ENCODE measurements at places on chromosomes 16 and 17.

- DNase-seq: peak; percentile 69
Measured at GRCh38 chr16:22195695-22196558, 10.2 kb upstream of the EEF2K start.

- DNase-seq: no peak
Measured at GRCh38 chr16:8956265-8957062, 7.2 kb downstream of the USP7 start.

GRCh38 chr16:64122177-64122576 lies 999.7 kb downstream of the CDH11 start:
- no peak for DNase-seq

DNA sequence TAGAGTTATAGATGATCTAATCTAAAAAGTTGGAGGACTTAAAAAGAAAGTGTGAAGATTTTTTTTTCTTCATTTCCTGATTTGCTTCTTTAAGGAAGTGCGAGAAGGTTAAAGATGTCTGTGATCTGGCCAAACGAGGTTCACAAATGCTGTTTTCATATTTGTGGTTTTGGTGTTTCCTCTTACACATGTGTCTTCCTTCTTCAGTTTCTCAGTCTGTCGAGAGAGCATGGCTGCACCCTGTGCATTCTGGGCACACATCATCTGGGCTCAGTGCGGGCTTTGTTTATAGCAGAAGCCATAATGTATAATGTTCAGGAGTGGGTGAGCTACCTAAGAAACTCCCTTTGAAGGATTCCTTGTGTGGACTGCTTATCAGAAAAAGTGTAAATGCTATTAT lies 260.4 kb upstream of the TBX2 start:
- DNase-seq: no peak

DNA sequence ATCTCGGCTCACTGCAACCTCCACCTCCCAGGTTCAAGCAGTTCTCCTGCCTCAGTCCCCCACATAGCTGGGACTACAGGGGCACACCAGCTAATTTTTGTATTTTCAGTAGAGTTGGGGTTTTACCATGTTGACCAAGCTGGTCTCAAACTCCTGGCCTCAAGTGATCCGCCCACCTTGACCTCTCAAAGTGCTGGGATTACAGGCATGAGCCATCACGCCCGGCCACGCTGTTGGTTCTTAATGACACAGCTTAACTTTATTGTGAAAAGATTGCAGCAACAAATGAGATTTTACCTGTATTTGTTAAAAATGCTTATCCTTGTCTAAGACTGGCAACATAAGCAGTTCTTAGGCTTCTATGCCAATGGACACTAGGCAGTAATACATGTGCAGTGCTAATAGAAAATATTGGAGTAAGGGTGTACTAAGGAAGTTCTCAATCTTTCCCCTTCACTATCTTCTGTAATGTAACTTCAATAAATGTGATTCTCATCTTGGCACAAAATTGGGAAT lies 2.9 kb downstream of the UBB start:
- DNase-seq: no peak

DNA sequence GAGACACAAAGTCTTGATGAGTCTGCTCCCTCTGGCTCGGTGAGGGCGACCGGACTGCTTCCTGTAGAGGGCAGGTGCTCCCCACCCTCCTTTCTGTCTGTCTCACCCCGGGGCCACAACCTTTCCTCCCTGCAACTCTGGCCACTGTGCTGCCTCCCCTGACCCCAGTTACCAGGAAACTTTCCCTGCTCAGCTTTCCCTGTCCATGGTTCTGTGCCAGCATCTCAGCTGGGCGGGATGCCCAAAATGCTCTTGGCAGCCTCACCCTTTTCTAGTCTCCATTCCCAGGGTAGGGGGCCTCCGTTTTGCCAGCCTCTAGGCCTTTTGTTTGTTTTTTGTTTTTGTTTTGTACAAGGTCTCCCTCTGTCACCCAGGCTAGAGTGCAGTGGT lies 1.4 kb downstream of the PLD2 start:
- no peak for DNase-seq

DNA sequence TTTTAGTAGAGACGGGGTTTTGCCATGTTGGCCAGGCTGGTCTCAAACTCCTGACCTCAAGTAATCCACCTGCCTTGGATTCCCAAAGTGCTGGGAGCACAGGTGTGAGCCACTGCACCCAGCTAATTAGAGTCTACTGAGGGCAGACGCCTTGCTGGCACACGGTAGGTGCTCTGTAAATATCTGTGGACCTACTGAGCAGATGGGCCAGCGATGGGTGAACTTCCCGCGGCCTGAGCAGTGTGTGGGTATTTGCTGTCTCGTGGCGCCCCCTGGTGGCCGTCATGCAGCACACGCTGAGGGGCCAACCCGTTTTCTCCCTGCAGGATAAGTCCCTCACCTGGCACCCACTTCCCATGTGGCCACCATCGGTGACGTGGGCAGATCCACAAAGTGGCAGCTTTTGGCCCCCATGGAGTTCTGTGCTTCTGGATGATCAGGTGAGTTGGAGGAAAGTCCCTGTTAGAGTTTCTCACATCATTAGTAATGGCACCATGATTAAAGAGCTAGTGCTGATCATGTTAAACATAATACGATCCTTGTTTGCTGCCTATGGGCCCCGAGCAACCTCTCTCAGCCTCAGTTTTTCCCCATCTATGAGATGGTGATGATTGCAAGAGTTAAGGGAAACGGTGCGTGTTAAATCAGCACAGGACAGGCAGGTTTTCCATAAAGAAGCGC lies 40.7 kb downstream of the ZDHHC7 start:
- no peak for DNase-seq

DNA sequence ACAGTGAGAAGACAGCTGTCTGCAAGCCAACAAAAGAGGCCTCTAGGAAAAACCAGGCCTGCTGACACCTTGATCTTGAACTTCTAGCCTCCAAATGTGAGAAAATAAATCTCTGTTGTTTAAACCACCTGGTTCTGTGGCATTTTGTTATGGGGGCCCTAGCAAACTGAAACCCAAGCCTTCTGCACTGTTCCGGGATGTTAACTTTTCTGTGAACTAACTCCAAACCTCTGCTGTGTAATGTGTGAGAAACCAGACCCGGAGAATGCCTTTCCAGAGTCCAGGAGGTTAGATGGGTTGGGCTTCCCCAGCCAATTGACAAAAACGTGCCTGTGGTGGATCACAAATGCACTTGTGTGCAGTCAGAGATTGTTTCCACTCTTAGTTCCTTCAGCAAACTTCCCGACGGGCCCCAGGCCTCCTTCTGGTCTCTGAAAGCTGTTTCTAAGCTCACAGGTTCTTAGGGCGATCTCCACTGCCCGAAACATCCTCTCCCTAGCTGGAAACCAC lies 13.6 kb upstream of the GGA2 start:
- DNase-seq: no peak

GRCh38 chr17:80169784-80170500 lies at the start of gene CARD14:
Gene CARD14, plus strand, starts transcription at chr17:80170030. Its CDS starts 11,409 bp downstream, at chr17:80181439.
- peak; percentile 93 for DNase-seq

DNA sequence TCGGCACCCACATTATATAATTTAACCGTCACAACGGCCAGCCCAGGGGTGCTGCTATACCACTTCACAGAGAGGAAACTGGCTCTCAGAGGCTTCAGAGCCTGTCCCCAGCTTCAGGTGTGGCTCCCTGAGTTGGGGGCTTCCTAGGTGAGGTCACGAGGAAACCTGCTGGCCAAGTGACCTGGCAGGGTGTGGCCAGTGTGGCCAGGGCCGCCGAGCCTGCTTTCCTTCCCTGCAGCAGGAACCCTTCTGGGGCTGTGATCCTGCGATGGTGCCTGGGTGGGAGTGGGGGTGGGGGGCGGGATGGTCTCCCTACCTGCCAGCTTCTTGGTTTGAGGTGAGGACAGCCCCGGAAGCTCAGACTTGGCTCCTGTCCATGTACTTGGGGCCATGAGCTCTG lies 39.9 kb downstream of the ADCY7 start:
- DNase-seq: no peak

- DNase-seq: no peak
Measured at GRCh38 chr16:12530302-12530701, 273.4 kb downstream of the CPPED1 start.

- DNase-seq: no peak
Measured at GRCh38 chr17:36941265-36942010, 4.2 kb downstream of the LHX1 start.

DNA sequence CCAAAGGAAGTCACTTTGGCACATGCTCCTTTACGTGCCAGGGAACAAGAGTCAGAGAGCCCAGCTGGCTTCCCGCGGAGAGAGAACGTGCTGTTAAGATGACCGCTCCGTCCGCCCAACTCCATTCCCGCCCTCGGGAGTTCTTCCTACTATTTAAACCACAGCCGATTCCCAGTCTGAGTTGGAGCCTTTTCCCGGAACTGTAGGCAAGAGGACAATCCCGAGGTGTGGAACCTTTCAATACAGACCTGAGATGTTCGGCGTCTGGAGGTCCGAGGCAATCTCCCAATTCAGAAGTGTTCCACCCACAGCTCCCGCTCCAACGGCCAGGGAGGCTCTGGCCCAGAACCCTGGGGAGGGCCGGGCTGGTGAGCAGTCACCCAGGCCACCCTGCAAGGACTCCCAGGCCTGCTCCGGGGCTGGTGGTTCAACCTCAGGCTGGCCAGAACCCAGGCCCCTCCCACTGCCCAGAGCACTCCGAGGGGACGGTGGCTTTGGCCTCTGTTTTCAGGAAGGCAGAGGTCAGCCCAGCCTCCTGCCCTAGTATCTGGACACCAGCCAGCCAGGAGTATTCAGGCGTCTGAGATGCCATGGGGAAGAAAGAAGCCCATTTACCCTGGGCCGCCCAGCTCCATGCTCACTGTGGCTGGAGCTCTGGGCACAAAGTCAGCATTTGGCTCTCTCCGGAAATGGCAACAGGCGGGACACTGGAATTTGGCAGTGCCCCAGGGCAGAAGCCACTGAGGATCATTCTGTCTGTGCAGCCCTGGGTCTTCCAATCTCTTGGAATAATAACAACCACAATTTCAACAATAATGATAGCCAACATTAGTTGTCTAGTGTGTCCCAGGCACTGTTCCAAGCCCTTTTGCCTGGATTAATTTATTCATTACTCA lies 21.4 kb downstream of the EMP2 start:
- peak; percentile 96 for DNase-seq

DNA sequence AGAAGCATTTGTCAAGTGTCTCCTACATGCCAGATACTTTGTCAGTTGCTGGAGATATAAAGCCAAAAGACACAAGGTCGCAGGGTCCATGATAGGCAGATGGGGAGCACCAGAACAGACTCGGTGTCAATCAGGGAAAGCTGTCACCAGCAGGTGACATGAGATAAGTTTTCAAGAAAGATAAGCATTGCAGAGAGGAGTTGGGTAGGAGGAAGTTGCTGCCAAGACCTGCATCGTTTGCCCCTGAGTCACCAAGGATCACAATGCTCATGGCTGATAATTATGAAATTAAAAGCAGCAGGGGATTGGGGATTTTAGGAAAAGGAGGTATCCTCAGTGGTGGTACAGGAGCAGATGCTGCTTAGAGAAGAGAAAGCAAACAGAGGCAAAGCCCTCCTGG lies 551.1 kb upstream of the CDH11 start:
- no peak for DNase-seq

- DNase-seq: no peak
Measured at GRCh38 chr17:35314415-35315216, 58.8 kb downstream of the SLFN11 start.

DNA sequence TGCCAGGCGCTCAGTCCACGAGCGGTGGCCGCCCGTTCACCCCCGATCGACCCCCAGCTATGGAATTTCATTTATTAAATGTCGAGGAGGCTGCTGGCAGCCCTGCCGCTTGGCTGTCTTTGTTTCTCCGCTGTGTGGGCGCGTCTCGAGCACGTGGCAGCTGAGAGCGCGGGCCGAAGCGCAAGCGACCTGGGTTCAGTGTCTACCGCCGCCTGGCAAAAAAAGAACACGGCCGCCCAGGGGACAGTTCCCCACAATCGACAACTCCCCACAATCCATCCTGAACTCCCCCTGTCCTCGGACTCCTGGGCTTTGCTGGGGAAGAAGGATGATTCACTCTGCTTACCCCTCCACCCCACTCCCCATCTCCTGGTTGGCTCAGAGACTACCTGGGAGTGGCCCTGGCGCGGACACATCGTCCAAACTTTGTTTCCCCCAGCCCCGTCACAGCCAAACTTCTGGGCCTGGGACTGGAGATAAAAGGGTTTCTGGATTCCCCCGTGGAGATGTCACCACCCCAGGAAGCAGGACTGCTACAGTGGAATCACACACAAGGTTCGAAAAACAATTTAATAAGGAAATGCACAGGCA lies 1.7 kb upstream of the ANKRD13B start:
- DNase-seq: no peak

DNA sequence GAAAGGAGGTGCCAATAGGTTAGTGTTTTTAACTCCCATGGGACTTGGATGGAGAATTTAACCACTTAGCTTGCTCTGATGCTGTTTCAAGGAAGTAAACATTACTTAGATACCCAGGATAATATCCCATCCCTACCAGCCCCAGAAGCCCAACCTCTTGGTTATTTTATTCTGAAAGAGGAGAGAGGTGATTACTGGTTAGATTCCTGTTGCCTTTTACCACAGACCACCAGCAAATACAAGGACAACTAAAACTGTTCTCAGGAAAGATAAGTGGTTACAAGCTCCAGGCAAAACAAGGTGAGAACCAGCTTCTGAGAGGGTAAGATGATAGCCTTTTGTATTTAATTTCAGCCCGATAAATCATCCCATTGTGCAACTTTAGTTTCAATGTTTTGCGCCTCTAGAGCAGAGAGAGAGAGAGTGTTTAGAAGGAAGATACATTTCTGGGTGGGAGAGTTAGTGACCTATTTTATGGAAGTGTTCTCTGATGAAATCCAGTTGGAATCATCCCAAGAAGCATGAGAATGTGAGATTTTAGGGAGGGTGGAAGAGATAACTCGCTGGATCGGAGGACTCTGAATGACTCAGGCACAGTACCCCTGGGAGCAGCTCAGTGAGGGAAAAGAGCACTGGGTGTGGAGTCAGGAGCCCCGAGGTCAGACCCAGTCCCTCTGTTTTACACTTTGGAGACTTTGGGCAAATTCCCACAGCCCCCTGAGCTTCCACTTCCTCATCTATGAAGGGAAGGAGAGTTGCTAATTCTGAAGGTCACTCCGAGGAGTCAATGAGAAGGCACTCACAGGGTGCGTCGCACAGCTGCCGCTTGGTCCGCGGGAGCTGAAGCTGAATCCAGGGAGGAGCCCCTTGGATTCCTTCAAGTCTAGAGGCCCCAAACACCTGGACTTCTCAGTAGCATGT lies 12.1 kb downstream of the GLP2R start:
- no peak for DNase-seq

DNA sequence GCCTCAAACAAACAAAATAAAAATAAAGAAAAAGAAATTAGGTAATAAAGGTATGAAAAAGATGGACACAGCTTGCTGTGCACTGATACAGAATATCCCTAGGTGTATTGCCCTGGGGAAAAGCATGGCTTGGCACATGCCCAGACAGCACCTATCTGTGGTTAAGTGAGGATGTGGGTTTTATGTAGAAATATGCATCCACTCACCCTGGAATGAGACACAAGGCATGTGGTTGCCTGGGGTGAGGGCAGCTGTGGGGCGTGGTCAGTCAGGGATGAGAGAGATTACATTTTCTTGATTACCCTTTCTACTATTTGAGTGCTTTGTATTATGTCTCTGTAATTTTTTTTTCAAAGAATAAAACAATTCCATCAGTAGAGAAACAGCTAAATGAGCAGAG lies 6.9 kb downstream of the PLLP start:
- DNase-seq: peak; percentile 57

- no peak for DNase-seq
Measured at GRCh38 chr16:11306381-11306780, 25.3 kb upstream of the PRM1 start.

- no peak for DNase-seq
Measured at GRCh38 chr17:73237714-73238113, 24.0 kb downstream of the CPSF4L start.
